ENCODE measurements at places on chromosomes 11 and 22. TPM values are rescaled to one million over a fixed set of nuclear protein-coding genes. Genes with fewer than 3 reads are reported as not detected.

DNA sequence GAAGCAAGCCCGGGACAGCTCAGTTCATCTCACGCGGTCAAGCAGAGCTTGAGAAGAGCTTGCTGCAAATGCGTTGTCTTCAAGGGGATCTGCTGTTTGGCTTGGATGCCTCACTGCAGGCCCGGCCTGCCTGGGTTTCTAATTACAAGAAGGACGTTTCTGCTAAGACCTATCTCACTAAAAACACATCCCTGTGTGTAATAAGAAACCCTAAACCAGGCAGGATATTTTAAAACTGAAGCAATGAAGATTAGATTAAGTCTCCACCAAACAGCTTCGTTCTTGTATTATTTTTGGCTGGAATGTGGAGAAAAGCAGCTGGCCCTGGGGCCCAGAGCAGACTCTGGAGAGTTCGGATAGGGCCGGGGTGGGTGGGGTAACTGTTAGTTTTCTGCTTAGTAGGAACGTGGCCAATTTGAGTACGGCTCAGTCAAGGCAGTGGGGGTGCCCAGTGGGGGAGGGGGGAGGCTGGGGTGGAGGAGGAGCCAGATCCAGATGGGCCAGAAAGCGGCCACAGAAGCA, 6.0 kb downstream of the PKNOX2 start:
- peak; percentile 81 for DNase-seq

- no peak for DNase-seq
Observed at GRCh38 chr22:46656856-46657654, 36.9 kb downstream of the GRAMD4 start.

LAYN gene
- polyA plus RNA-seq = 7.3 TPM

RIBC2 gene
- polyA plus RNA-seq = 7.0 TPM

DNA sequence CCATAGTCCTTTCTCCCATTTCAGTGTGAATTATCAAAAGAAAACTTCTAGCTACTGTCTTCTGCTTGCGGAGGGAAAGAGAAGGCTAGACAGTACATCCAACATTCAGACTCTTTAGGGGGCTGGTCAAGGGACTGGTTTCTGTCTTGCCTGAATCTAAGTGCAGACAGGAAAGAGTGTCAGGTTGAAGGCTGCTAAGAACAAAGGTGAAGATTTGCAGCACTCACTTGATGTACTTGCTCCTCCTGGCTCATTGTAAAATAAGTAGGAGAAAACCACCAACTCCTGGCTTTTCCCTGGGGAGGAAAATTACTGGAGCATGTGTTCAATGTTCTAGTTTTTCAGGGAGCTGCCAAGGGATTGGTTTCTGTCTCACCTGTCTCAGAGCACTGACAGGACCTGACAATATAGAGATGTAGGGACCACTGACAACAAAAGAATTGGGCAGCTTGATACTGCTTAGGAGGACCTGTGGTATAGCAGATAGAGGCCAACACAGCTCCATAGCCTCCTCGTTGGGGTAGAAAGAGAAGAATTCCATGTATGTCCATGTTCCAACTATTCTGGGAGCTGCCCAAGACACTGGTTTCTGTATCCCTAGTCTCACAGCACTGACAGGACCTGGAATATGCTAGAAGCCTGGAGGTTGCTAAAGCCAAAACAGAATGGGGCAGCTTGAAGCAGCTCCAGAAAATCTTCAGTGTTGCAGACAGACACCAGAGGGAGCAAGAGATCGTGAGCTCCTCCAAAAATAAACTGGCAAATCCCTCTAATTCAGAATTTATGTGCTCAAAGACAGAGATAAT, 39.7 kb upstream of the MMP12 start:
- peak; percentile 25 for DNase-seq

DNA sequence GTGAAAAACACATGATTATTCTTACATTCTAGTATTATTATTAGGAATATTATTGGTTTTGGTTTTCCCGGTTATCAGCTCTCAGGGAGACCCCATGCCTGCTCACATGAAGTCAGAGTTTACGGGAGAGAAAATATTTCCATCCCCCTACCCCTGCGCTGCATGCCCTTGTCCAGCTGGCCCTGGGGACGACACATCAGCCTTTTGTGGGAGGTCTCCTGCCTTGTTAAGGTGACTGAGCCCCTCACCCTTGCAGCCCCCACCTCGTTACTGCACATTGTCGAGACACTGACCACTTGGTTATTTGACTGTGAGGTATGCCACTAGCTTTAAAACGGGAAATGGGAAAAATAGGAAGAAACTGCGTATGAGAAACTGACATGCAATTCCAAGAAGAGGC, 63.0 kb downstream of the PARVG start:
- no peak for DNase-seq

GRCh38 chr11:119937412-119937811, 200.5 kb downstream of the TRIM29 start:
- no peak for DNase-seq

DNA sequence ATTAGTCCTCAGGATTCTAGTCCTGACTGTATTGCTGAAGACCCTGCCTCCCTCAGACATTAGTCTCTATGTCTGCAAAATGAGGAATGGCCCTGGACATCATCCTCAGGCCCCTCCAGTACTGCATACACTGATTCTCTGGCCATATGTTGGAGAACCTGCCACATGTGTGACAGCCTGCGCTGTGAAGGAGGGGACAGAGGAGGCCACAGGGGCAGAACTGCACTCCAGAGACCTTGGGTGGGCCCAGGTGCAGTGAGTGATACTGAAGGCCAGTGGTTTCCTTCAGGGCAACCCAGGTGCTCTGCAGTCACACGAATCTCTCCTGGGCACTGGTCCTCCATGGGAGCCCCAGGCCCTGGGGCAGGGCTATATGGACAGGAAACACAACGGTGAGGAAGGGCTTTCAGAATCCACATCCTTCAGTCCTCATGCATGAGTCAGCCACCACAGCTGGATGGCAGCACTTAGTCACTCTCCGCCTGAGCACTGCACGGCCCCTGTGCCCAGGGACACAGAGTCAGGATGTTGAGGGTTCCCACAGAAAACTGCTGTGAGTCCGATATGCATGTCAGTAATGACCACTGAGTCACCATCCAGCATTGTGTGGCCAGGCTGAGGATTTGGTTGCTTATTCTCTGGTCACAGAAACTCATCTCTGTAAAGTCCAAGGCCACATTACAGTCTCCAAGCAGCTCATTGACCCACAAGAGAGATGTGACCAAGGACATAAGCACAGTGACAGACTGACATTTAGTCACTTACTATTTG, 39.7 kb downstream of the ME3 start:
- DNase-seq = no peak

GRCh38 chr11:12436266-12436665, 58.9 kb downstream of the PARVA start:
- no peak for DNase-seq

GRCh38 chr11:69111624-69112542, 43.9 kb upstream of the SMIM38 start:
- DNase-seq = no peak

GRCh38 chr11:127789927-127790326, 789.4 kb upstream of the KIRREL3 start:
- DNase-seq = no peak

GRCh38 chr11:22441831-22442230, 103.7 kb downstream of the SLC17A6 start:
- no peak for DNase-seq

DNA sequence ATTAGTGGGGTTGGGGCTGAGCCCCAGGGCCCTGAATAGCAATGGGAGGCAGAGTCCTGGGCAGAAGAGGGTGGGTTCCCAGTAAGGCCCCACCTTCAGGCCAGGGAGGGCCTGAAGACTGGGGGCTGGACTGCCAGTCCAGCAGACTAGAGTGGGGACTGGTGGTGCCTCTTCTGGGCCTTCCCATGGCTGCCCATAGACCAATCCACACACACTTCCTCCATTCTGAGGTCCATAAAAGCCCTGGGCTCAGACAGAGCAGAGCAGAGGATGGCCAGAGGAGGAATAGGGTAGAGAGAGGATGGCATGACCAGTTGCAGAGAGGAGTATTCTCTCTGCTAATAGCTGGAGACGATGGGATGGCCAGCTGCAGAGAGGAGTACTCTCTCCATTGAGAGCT, 111.9 kb downstream of the ATG16L2 start:
- no peak for DNase-seq

MS4A14 gene
- 0.62 TPM for polyA plus RNA-seq

SLC37A2 gene
- 2.4 TPM for polyA plus RNA-seq

KCNJ11 gene
- polyA plus RNA-seq = 2.6 TPM

CNGA4 gene
- 1.1 TPM for polyA plus RNA-seq

- no peak for DNase-seq
Observed at GRCh38 chr11:11534981-11535380, 86.8 kb downstream of the GALNT18 start.

MRGPRX4 gene
- polyA plus RNA-seq = not detected

DNA sequence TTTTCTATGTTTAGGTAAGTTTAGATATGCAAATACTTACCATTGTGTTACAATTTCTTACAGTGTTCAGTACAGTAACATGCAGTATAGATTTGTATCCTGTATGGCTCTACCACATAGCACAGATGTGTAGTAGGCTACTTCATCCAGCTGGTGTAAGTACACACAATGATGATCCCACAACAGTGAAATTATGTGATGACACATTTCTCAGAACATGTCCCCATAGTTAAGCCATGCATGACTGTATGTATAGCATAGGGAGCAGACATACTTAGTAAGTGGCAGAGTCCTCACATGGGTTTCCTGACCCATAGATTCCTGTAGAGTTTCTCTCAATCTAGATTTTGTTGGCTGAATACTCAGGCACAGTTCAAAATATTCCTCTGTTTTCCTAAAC, 26.8 kb upstream of the BARX2 start:
- DNase-seq = no peak

DNA sequence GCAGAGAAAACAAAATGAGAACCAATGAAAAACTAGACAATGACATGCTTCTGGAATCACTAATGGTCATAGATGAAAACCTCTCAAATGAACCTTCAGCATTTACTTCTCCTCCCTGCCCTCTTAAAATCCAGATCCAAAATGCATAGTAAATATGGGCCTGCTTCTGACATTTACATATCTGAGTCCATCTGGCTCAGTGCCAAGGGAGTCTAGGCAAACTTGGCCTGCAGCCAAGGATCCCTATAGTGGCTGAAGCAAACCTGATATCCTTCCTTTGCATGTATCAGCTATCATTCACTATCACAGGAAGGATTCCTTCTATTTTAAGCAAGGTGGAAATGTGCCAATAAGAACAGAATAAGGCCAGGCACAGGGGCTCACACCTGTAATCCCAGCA, 104.8 kb downstream of the C11orf58 start:
- DNase-seq = no peak

DNA sequence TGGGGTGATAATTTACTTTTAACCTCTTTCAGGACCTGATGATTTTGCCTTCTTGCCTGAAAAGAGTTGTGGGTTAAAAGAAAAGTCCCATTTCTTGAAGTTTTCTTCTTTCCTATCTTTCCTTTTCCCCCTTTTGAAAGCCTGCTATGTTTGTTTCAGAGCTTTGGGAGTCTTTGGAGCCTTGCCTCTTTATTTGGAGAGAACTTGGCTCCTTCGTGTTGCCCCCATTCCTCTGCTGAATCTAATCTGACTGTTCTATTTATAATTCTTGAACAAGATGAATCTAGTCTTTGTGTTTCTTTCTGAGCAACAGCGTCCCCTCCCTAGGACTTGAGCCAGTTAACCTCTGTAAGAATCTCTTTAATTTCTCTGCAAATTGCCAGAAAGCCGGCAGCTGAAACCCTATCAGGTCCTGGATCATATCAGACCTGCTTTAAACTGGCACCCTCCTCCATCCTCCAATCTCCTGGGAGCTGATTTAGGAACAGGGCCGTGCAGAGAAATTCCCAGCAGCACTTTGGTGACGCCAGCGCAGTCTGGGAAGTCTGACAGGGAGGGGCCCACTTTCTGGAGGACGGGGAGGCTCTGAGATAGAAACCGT, 289.1 kb upstream of the SORL1-AS1 start:
- DNase-seq = peak; percentile 56

DNA sequence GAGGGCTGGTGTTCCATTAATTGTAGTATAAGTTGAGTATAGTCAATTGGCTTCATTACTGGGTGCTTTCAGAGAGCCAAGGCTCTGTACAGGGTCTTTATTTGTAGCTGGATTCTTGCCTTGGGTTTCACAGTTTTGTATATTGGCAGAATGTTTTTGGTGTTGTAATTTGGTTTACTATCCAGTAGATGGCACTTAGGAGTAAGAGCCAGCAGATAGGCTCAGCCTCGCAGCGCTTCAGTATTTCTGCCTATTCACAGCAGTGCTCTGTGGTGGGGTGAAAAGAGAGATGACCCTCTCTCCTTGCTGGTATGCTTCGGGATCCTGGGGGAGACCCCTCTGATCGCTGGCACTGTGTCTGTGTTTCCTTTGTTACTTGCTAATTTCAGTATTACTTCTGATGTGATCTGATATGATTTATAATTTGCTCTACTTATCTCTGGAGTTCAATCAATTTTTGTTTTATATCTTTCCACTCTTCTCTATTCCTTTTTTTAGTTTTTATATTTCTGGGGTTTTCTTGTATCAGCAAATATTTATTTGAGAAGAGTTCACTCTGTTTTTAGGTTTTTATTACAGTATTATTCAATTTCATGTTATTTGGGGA, 52.2 kb downstream of the ANO5 start:
- peak; percentile 17 for DNase-seq

- no peak for DNase-seq
Observed at GRCh38 chr22:48489551-48490499, 1337.8 kb downstream of the BRD1 start.

DEPDC7 gene
- 8.6 TPM for polyA plus RNA-seq

GRCh38 chr22:38549101-38549894, 20.7 kb downstream of the DMC1 start:
- peak; percentile 42 for DNase-seq

GRCh38 chr22:19775496-19776325, 15.1 kb downstream of the TBX1 start:
- DNase-seq = no peak

CLTCL1 gene
- 6.9 TPM for polyA plus RNA-seq

- peak; percentile 56 for DNase-seq
Observed at GRCh38 chr22:31753005-31753633, 700 bp upstream of the DEPDC5 start.

MRGPRF gene
- 18.9 TPM for polyA plus RNA-seq

Data from left kidney (tissue), 8 donors.